ENCODE measurements at places on chromosomes 3 and 15.

DNA sequence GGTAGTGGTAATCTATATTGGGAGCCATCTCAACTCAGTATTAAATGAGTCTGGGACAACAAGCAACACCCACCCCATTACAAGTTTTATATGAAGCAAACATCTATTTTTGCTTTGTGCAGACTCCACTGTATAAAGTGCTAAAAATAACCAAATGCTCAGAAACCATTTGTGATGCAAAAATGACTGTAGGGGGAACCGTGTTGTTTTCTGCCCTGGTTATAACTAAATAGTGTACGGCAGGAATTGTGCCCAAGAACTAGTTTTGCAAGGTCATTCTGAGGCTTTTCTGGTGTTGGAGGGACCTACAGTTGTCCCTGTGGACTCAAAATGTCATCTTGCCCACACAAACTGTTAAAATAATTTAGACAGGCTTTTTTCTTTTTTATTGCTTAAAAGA is 88.3 kb downstream of the ITPR1 start:
- DNase-seq = no peak

DNA sequence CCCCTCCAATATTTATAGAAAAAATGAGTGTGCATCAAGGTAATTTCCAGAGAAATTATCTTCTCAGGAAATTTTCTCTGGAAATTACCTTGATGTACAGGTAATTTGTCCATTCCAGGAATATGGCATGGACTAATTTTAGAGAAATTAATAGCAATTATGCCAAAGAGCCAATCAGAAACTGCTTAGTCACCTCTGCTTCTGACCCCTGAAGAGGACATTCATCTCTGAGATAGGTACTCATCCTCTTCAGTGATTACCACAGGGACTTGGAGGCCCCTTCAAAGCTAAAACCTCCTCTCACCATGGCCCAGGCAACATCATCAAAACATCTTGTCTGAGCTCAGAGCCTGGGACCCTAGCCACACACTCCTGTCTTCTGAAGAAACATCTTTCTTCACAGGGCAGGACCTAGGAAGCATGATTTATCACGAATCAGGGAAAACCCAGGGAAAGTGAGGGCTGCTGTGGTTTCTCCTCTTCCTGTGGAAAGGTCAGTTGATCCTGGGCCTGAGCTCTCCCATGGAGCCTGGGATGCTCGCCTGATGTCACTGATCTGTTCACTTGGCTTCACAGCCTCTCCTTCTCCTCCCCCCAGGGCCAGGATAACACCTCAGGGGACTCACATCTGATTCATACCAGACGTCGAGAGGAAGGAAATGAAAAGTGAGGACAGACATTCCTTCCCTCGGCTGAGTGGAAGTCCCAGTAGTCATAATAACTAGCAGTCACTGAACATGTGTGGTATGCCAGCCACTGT is 210.5 kb downstream of the DTWD1 start:
- DNase-seq = no peak

- no peak for DNase-seq
Observed at GRCh38 chr3:45559560-45560118, 34.9 kb upstream of the LIMD1 start.

GRCh38 chr3:174229916-174230315 is 629.2 kb upstream of the NAALADL2 start:
- no peak for DNase-seq

GRCh38 chr3:43540624-43541023 is 81.2 kb downstream of the ANO10 start:
- no peak for DNase-seq

DNA sequence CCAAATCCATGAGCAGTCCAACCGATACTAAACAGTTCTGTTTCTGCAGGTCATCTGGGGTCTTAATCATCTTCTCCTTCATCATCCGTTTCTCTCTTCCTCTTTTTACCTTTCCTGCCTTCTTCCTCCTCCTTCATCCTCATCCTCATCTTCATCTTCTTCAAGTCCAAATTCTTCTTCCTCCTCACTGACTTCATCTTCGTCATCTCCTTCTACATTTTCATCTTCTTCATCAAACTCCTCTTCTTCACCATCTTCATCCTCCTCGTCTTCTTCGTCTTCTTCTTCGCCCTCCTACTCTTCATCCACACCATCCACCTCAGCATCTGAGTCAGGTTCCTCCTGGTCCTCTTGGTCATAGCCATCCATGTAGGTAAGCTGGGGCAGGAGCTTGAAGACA is 14.2 kb upstream of the COMMD4 start:
- DNase-seq = no peak

- no peak for DNase-seq
Observed at GRCh38 chr3:2468816-2469215, 370.1 kb downstream of the CNTN4 start.

DNA sequence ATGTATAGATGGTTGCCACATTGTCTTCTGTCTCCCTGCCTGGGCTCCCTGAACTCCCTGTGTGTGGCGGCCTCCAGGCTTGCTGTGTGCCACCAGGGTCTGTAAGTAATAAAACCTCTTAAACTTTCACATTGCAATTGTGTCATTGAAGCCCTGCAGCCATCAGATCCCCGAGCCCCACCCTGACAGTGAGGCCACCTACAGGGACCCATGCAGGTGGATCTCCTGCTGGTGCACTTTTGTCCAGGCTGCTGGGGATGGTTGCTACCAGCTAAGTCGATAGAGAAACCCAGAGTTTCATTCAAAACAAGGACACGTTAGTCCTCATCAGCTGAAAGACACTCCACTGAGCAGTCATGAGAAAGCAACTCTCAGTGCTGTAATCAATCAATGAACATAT is 133.6 kb upstream of the PRICKLE2 start:
- DNase-seq = no peak

- DNase-seq = peak; percentile 86
Observed at GRCh38 chr3:11288786-11289637, 16.8 kb downstream of the ATG7 start.

DNA sequence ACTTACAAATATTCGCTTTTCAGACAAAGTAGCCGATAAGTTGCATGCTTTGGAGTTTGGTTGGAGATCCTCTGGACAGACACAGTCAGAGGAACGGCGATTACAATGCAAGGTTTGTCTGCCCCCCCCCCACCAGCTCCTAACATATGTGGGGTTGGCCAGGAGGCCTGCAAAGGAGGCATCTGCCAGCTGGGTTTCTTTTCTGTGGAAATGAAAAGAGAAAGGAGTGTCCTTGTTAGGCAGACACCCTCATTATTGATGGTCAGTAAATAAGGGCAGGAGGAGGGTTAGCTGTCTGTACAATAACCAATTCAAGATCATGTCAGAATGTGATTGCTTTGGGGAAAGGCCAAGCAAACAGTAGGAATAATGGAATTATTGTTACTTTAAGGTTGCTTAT is 49.1 kb downstream of the TLNRD1 start:
- no peak for DNase-seq

- no peak for DNase-seq
Observed at GRCh38 chr15:58190419-58190818, 52.2 kb downstream of the AQP9 start.

GRCh38 chr15:91968610-91969009 is 115.1 kb downstream of the SLCO3A1 start:
- DNase-seq = no peak

- DNase-seq = no peak
Observed at GRCh38 chr3:151837057-151837456, 23.1 kb downstream of the AADAC start.

- peak; percentile 69 for DNase-seq
Observed at GRCh38 chr3:98012979-98013378, 22.1 kb downstream of the GABRR3 start.

DNA sequence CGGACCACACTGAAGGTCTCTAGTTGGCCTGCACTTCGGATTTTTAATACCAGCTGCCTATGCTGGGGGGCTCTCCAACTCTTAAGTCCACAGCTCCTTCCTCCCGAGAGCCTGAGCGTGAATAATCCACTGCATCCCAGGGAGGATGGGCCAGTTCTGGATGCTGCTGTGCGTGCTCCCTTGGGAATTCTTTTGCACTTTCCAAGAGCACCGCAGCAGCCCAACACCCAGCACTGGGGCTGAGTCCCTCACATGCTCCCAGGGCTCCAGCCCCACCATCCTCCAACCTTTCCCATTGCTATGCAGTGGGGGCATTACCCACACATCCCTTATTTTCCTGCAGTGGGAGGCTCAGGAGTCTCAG is 136.4 kb upstream of the IQSEC1 start:
- no peak for DNase-seq

Data from right lung (tissue), 10 donors.